Mesothelial cell of epicardium (in vitro differentiated cells): ENCODE measurements at places on chromosomes 16 and 17. TPM values are rescaled to one million over a fixed set of nuclear protein-coding genes. Genes with fewer than 3 reads are reported as not detected.

ST3GAL2 gene
- total RNA-seq, result 46.5 to 53.0 TPM (median 47.4 TPM) in 3 replicates

GDPD1 gene
- total RNA-seq, result 7.6 to 9.1 TPM (median 7.8 TPM) in 3 replicates

DNA sequence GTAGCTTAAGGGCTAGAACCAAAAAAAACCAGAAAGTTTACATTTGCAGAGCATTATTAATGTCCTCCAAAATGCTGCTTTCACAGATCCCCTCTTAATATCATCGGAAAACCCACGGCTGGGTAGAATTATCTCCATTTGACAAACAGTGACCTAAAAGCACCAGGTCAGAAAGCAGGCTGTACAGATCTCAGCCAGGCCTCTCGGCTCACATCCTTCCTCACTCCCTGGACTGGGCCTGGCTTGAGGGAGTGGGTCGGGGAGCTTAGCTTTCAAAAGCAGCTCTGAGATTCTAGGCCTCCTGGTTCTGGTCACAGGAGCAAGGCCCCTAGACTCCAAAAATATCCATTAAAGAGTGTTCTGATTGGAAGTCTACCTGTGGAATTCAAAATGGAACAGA, 9.1 kb upstream of the SLC12A3 start:
- no peak for DNase-seq

DNA sequence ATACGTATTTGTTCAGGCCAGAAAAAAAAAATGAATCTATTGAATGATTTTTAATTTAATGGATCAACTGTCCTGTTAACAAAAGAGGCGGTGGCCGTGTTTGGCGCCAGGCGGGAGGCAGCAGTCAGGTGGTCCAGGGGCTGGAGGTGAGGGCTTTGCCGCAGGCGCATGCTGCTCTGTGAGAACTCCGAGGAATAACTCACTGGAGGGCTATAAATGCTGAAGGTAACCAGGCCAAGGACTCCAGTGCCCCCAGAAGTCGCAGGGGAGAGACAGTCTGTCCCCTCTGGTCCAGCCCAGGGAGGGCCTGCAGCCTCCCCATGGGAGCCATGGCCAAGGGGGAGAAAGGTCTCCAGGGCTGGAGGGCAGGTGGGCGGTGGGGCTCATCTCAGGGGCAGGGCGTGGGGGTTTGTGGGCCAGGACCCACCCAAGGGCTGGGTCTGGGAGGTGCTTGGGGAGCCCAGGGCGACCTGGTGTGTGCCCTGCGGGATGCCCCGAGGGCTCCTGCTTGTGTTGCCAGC, 7.1 kb upstream of the BAHCC1 start:
- DNase-seq, result no peak

- DNase-seq, result no peak
Measured at GRCh38 chr17:73090396-73091202, 1.9 kb downstream of the SLC39A11 start.

DNA sequence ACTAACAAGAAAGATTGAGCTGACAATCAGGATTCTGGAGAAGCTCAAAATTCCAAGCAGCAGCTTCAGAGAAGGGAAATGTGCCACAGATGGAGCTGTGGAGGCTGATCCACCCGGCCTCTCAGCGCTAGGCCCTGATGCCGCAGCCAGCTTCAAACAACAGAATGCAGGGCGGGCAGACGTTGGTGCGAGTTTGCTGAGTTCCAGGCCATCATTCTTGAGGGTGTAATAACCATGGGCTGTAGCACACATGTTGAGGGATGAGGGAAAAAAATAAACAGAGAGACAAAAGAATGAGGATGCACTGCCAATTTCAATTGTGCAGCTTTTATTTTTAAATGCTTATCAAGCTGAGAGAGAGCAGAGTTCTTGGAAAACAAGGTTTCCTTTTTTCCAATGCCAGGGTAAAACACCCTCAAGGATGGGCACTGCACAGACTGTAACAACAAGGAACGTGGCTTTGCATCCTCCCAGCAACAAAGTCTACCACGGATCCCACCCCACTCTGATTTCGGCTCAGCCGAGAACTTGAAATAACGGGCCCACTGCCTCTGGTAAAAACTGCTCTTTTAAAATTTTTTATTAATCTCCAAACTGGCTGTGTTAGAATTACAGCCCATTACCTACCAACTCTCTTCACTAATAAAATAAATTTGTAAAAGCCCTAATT, 90.2 kb downstream of the SMG6 start:
- no peak for DNase-seq

GRCh38 chr17:42682722-42683403, 532 bp downstream of the CNTNAP1 start:
- no peak for DNase-seq

- DNase-seq, result no peak
Measured at GRCh38 chr17:49850218-49850610, 2.3 kb upstream of the TAC4 start.

ALOX15 gene
- total RNA-seq, result 0.18 to 0.45 TPM (median 0.36 TPM) in 3 replicates

CCL17 gene
- not detected in 3 replicates for total RNA-seq

DNA sequence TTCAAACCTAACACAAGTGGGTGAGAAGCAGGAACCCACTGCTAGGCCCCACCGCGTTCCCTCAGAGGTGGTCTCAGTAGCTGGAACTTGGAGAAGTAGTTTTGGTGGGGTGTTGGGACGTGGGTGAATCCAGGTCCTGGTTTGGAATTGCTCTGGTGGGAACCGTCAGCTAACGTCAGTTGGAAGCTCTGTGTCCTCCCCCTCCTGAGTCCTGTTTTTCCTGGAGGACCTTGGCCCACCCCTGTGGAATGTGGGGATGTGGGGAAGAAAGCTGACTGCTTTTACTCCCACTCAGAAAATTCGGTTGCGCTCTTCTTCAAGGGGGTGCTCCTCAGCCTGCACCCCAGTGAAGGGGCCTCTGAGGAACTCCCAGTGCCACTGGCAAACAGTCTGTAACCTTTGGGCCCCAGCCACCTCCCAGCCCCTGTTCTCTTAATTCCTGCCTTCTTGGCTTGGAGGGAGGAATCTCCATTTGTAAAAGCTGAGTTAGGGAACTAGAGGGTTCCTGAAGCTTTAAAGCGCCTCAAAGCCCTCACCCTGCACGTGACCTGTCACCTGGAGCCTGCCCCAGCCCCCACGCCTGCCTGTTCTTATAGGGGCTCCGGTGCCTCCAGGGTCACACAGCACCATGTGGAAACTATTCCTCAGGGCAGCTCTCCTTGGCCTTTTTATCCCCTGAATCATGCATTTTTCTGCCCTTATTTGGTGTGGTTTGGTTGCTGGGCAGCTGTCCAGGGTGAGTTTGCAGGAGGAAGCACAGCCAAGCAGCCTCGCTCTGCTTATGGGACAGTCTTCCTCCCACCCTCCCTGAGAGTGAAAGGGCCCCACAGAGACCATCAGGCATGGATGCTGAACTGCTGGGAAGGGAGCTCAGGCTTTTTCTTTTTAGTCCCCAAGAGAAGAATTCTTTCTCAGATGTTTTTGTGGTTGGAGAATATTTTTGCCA, 16.2 kb upstream of the NAGLU start:
- DNase-seq, result peak; percentile 78

DNA sequence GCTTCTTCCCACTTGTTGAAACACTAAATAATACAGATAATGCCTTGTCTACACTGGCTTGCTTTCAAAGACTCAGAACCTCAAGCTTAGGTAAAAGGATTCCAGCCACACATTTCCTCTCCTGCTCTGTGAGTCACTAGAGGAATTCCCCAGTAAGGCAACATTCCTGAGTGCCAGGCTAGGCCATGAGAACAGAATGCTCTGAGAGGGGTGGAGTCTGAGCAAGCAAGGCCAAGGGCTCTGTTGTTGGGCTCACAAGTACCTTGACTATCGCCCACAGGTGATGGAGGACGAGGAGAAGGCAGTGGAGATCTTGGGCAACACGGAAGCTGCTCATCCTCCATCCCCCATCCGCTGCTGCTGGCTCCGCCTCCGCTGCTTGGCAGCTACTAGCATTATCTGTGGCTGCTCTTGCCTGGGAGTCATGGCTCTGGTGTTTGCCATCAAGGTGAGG, 6.7 kb upstream of the PHKG2 start:
- DNase-seq, result no peak

GRCh38 chr16:31532896-31533295, 5.2 kb downstream of the AHSP start:
- no peak for DNase-seq

CYGB gene
- total RNA-seq, result 8.6 to 10.4 TPM (median 10.1 TPM) in 3 replicates

DNA sequence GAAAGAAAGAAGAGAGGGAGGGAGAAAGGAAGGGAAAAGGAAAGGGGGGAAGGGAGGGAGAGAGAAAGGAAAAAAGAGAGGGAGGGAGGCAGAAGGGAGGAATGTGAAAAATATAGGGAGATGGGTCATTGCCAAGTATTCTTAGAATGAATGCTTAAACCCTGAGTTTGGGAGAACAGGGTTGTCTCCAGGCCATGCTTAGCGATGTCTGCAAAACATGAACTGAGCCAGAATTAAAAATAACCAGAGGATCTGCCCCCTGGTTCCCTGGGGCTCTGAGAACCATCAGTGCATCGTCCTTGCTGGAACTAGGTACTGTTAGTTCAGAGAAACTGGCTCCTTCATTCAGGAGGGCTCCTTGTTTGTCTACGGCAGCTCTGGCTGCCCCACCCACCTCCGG, 170.4 kb downstream of the IRX5 start:
- DNase-seq, result no peak

MYH8 gene
- not detected in 3 replicates for total RNA-seq

TMEM92 gene
- 2.7 to 3.9 TPM (median 3.6 TPM) in 3 replicates for total RNA-seq

TMC7 gene
- total RNA-seq, result 1.6 to 1.9 TPM (median 1.6 TPM) in 3 replicates

DNA sequence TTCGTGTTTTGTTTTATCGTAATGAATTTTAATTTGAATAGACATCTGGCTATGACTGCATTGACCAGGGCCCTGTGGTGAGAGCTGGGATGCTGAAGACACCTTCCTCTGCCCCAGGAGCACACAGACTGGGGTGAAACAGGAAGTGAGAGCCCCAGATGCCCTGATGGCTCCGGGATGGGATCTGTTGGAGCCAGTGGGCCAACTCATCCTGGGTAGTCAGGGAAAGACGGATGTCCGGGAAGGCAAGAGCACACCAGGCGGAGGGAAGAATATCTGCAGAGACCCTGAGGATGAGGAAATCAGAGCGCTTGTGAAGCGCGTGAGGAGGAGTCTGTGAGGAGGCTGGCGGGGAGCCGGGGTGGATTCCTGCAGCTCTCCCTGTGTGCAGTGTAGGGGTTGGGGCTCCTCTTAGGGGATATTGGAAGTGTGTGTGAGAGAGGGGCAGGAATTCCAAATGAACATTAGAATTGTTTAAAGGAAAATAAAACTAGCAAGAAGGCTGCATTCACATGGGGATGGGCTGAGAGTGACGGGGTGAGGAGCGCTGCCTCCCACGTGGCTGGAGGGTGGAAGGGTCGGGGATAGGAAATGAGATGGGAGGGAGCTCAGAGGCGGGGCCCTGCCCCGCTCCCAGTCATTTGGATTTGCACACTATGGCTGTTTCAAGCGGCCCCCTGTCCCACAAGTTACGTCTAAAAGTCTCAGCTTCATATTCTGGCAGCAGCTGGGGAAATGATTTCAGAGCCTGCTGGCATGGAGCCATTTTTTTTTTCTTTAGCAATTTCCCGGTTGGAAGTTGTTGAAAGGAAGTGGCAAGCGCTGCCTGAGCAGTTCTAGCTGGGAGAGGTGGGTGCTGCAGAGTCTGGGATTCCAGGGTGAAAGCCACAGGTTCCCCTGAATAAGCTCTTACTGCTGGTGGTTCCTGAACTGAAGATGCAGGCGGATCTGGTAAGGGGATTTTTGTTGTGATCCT, 71.2 kb upstream of the LGALS9 start:
- no peak for DNase-seq

DNA sequence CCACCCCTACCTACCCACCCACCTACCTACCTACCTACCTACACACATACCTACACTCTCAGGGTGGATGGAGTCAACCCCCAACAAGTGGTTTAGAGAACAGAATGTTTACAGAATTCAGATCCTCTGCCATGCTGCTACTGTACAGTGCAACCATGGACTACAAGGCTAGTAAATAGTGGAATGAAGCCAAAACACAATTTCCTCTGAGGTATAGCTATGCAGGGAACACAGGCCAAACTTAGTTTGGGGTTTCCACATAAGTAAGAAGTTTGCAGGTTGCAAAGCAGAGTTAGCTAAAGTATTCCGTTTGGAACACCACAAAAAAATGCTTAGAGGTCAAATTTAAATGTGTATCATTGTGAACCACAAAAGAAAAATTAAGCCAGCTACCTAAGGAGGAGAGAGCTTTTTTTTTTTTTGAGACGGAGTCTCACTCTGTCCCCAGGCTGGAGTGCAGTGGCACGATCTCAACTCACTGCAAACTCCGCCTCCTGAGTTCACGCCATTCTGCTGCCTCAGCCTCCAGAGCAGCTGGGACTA, 2.7 kb upstream of the AP1G1 start:
- no peak for DNase-seq

GRCh38 chr16:57462978-57463362, 491 bp downstream of the POLR2C start:
- DNase-seq, result no peak

CCL3 gene
- not detected in 3 replicates for total RNA-seq

GRCh38 chr17:48760411-48760810, 31.9 kb upstream of the HOXB13 start:
- DNase-seq, result no peak

DNA sequence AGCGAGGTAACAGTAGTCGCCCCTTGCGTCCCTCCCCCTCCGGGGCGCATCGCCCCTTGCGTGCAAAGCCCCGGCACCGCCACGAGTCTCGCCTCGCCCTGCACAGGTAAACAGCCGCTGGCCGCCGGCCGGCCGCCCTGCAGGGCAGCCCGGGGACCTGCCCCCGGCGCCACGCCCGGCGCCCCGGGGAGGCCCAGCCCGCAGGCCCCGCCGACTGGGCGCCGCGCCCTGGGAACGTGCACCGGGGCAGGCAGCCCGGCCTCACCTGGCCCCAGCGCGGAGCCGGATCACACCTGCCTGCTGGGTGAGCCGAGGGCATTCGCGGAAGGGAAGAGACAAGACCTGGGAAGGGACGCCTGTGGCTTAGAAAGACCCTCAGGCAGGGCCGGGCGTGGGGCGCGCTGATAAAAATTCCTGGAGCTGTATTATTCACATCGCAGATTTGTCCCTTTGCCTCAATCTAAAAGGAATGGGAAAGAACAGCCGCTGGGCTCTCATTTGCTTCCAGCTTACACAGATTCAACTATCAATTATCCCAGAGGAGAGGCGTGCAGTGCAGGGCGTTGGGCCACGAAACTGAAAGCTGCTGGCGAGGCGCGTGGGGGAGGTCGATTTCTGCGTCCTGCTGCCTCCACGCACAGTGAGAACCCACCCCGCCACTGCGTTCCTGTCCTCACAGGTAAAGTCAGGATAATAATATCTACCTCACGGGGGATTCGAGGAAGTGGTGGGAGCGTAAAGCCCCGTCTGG, 451.9 kb downstream of the SLC39A11 start:
- no peak for DNase-seq

- DNase-seq, result no peak
Measured at GRCh38 chr16:1309888-1310831, 724 bp downstream of the UBE2I start.
